NCI-H2081 treated with DMSO at 0.1 percent for 48 hours (cell line): ENCODE measurements at places on chromosomes 4 and X.
A peak's percentile ranks its signal among the peaks of the same experiment; 100 is the strongest.

GRCh38 chr4:169675825-169676224, 55.4 kb downstream of the CLCN3 start:
- no peak for DNase-seq

GRCh38 chrX:150766351-150767044, 73.3 kb downstream of the MTMR1 start:
- DNase-seq: no peak

DNA sequence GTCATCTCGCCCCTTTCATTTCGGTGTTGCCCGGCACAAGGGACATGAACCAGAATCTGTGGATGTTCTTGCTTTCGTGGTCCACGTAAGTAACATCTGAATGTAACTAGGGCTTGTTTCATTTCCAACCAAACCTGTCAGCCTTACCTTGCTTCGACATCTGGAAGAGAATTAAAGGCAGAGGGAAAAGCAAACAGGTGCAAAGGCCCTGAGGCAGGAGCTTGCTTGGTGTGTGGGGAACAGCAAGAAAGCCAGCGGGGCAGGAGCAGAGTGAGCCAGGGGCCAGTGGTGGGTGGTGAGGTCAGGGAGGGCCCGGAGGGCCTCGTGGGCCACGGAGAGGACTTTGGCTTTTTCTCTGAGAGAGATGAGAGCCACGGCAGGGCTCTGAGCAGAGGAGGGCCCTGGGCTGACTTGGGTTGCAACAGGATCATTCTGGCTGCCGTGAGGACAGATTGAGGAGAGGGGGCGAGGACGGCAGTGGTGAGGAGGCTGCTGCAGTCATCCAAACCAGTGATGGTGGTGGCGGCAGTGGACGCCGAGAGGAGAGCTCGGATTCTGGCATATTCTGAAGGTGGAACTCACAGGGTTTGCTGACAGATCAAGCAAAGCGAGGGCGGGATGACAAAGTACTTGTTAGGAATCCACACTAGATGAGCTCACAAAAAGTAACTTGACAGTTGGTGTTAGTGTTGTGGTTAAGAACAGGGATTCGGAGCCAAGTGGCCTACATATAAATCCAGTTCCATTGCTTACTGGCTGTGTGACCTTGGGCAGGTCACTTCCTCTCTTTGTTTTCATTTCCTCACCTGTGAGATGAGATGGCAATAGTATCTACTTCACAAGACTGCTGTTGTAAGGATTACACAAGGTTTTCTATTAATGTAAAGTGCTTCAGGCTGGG, 6.8 kb upstream of the WDR13 start:
- no peak for DNase-seq

DNA sequence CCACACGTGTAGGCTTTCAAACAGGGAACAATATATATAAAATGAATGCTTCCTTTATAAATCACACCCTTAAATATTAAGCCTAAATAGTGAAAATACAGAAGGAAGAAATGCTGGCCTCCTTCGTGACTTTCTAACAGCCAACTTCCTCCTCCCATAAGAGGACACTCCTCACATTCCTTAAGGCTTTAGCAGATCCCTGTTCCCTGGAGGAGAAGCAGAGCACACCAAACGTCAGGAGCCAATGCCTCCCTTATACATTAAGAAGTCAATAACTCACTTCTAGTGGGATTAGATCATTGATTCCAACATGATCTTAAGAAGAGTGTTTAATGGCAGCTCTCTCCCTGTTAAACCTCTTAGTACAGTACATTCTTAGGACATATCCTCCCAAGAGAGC, 108.4 kb upstream of the FAM241A start:
- DNase-seq: no peak

- no peak for DNase-seq
Measured at GRCh38 chr4:185881430-185881829, 69.4 kb upstream of the SORBS2 start.

DNA sequence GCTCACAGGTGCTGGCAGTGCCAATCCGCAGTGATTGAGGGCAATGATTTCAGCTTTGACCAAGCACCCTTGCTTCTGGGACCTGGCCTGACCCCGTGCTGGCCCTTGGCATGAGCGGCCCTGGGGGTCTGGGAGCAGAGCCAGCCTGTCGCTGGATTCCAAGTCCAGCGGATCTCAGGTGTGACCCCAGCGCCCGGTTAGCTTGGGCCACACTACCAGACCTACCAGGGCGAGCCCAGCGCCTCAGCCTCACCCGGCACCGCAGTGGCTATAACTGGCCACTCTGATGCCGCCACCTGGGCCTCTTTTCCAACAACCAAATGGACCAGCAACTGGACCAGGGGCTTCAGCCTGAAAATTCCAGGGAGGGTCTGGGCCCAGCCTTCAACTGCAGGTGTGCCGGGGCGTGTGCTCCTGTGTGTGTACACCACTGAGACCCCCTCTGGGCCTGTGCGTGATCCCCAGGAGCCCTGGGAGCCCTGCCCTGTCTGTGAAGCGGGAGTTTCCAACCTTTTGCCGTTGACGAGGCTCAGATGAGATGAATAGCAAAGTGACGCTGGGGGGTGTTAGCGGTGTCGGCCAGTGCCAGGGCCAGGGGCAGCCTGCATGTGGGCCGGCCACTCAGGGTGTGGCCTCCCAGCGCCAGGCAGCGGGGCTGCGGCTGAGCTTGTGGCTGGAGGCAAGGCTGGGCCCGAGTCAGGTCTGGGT, 658 bp downstream of the SH3TC1 start:
- DNase-seq: no peak

- DNase-seq: peak; percentile 27
Measured at GRCh38 chrX:108036298-108036973, 8.4 kb upstream of the VSIG1 start.

DNA sequence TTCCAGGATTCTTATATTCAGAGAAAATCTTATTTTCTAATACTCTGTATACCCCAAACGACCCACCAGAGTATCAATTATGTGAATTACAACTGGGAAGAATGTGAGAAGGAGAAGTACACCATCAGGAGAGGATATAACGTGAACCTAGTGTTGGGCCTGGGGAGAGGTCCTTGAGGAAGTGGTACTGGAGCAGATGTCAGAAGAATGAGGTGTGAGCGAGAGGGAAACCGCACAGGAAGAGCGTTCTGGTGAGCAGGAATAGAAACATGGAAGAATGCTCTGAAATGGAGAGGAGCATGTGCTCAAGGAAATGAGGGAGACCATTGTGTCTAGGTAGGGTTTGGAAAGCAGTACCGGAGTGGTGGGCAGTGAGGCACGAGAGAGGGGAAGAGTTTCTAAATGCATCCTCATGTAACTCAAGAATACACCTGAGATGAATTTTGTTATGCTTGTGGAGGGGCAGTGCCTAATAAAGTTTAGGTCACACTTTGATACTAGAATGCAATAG, 151.6 kb downstream of the GRID2 start:
- DNase-seq: no peak

GRCh38 chr4:132827522-132827921, 321.6 kb upstream of the PCDH10 start:
- DNase-seq: no peak

DNA sequence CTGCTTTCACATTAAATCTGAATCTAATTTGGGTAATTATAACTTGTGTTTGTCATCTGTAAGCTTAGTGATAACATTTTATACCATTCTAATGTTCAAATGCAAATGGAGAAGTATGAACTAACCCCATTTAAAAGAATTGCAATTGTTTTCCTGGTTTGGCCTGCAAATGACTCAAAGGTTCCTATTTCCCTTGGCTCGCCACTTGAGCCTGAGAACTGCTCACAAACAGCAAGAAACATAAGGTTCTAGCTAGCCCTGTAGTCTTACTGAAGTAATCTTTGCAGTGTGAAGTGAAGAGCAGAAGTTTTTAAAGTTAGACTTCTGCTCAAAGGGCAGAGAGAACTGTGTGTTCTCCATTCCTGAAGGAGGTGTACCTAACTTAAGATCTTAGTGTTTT, 27.2 kb downstream of the UPRT start:
- DNase-seq: no peak

GRCh38 chr4:2412534-2412884, 5.9 kb downstream of the ZFYVE28 start:
- no peak for DNase-seq

- no peak for DNase-seq
Measured at GRCh38 chr4:73036123-73036522, 33.4 kb downstream of the COX18 start.

- DNase-seq: no peak
Measured at GRCh38 chr4:138494931-138495330, 252.8 kb upstream of the SLC7A11 start.

DNA sequence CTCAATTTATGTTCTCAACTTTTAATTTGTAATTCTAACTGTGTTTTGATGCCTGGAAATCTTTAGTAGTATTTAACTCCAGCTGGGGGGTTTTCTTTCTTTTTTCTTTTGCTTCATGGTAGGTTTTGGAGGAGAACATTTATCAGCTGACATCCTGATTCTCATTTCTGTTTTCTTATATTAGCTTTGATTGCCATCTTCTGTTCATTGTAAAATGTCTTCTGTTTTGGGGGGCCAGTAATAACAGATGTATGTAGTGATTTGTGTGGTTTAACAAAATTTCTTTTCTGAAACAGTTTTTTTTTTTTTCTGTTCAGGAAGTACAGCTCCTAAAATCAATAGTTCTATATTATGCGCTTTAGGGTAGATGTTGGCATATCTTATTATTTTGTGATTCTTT, 182.2 kb downstream of the GABRB1 start:
- DNase-seq: no peak

GRCh38 chr4:1080961-1081688, 32.2 kb downstream of the RNF212 start:
- no peak for DNase-seq

- DNase-seq: no peak
Measured at GRCh38 chr4:54226404-54227255, 2.5 kb upstream of the PDGFRA start.

DNA sequence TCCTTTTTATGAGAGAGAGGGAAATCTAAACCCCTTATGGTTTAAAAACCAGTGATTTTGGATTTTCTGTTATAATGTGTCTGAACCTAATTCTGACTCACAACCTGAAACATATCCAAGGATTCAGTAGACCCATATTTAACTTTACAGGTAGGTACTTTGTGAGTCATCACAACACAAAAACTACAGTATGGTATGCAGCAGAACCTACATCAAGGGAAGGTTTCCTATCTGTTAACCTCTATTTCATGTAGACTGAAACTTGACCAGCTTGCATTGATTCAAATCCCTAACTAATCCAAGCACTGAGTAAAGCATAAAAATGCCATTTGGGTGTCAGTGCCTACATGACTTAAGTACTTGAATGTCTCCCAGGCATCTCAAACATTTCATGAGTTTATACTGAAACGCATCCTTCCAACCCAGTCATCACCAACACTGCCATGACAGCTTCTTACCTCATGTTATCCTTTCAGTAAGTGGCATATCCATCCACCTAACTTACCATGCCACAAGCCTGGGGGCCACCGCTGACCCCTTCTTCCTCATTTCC, 4.3 kb upstream of the ARHGAP10 start:
- DNase-seq: no peak

- DNase-seq: peak; percentile 5
Measured at GRCh38 chr4:145840162-145840768, 98.4 kb downstream of the ZNF827 start.

DNA sequence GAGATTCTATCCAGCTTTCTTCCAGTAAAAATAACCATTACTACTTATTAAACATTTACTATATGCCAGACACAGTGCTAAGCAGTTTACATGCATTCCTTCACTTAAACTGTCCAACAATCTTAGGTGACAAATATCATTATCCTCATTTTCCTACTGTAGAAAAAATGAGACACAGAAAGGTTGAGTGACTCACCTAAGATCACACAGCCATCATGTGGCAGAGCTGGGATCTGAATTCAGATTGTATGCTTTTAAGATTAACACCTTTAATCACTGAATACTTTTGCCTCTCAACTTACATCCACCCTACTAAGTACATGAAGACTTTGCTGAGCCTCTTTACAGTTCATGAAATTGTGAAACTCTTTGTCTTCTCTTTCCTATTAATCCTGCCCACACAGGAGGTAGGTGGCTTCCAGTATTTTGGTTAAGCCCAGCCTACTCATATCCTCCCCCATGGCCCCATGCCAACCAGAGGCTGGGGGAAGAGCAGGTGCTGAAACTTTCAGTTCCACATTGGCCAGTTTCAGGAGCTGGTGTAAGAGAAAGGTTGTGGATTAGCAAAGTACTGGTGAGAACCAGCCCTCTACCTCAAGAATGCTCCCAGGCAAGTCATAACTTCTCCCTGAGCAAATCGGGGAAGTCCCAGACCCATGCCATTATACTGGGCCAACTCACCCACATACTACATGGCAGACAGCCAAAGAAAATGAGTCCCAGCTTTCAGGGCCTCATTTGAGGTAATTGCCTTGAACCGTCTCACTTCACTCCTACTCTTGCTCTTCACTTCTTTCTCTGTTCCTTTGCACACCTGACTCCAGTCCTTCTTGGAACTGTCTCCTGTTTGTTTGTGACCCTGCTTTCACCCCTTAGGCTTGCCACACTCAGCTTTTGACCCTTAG, 211.1 kb downstream of the GUCY2F start:
- DNase-seq: no peak

- no peak for DNase-seq
Measured at GRCh38 chrX:31301203-31301602, 229.4 kb upstream of the FTHL17 start.

GRCh38 chr4:99965674-99966350, 15.7 kb upstream of the H2AZ1 start:
- DNase-seq: no peak

DNA sequence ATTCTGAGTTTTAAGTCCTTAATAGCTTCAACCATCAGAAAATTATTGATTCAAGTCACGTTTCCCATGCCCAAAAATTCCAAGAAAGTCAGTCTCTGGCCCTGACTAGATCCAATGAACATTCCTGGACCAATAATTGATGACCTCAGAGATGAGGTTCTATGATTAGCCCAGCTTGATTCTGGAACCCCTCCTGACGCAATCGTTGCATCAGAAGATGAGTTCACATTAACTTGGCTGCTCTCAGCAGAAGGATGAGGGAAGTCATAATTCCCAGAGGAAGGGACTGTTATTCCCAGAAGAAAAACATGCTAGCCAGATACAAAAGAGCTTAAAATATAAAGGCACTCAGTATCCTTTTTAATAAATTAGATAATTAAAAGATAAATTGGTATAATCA, 34.3 kb upstream of the CPEB2 start:
- no peak for DNase-seq

- DNase-seq: no peak
Measured at GRCh38 chr4:131309628-131310027, 1839.5 kb upstream of the PCDH10 start.

GRCh38 chr4:18435781-18436180, 414.2 kb upstream of the LCORL start:
- DNase-seq: no peak
